Bone marrow (tissue), 2 donors: ENCODE measurements at places on chromosomes 3 and 15.
A peak's percentile ranks its signal among the peaks of the same experiment; 100 is the strongest.

DNA sequence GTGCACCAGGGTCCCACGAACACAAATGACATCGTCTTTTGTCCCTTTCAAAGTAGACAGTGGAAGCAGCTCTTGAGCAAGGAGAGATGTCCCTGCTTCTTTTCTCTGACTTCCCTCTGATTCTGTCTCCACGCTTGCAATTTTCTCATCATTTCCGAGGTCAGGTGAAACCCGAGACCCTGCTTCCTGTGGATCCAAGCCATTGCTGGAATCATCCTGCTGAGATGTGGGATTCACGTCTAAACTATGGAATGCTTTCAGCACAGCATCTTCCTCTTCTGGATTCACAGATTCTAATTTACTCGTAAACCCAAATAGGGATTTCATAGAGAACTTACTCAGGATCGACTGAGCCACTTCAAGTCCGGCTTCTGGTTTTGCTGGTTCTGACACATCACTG, 127.1 kb downstream of the FMN1 start:
- DNase-seq = no peak

DNA sequence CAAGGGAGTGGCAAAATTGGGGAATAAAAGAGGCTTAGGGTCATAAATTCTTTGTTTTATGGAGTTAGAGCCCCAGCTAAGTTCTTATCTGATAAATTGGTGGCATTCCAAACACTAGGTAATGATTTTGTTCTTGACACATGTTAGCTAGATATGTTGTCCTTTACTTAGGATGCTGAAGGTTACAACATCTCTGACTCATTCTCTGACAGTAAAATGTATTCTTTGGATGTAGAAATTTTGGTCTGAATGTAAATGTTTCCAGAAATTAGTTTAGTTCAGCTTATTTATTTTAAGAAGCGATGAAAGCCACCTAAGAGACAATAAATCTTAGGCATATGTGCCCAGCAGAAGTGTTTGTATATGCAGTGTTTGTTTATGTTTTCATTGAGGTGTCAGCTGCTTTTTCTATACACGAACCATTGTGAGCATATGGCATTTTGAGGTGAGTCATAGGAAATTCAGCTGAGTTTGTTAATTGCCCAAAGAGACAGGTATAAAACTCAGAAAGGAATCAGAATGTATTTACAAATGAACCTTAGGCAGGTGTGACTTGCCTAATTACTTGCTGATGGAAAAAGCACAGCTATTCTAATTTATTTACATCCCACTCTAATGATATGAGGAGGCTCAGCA, 247.7 kb downstream of the AGBL1 start:
- DNase-seq = no peak

- no peak for DNase-seq
These were observed 326.4 kb upstream of the WNT5A start for GRCh38 chr3:55813268-55814097.

DNA sequence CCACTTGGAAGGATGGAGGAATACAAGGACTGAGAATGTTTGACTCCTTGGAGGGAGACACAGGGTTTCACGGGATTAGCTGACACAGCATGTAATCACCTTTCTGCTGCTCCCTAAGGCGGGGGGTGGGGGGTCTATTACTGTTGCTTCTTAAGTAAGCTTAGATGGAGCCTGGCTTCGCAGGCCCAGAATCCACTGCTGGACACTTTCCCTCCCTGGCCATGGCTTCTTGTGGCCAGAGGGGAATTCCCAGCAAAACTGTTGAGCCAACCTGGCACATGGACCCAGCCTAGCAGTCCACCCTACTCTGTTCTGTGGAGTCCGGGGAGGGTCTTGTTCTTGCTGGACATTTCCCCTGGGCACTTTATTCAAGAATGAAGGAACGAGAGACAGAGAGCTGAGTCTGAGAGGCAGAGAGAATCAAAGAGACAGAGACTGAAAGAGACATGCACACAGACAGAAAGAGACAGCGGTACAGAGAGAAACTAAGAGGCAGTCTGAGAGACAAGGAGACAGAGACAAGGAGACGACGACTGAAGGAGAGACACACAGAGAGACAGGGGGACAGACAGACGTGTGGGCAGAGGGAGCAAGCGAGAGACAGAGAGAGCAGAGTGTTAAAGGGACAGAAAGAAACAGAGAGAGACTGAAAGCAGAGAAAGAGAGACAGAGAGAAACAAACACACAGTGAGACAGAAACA, 55.6 kb upstream of the DLG1 start:
- DNase-seq = no peak

DNA sequence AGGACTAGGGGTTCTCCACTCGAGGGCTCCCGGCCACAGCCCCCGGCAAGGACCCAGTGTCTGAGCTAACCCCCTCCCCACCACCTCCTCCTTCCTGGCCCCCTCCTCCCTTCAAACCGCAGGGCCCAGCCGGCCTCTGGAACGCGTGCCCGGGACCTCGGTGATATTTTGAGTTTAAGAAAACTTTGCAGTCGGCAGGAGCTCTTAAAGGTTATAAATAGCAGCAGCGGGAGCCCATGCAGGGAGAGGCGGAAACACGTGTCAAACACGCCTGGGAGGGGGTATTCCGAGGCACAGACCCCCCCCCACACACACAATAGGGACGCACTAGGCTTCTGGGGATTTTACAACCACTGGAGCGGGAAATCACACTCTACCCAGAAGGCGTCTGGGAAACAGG, 3.1 kb upstream of the PTH1R start:
- DNase-seq = no peak

- no peak for DNase-seq
These were observed 164.5 kb downstream of the WNT7A start for GRCh38 chr3:13715167-13715954.

GRCh38 chr15:49038382-49038781, 7.9 kb downstream of the SECISBP2L start:
- no peak for DNase-seq

DNA sequence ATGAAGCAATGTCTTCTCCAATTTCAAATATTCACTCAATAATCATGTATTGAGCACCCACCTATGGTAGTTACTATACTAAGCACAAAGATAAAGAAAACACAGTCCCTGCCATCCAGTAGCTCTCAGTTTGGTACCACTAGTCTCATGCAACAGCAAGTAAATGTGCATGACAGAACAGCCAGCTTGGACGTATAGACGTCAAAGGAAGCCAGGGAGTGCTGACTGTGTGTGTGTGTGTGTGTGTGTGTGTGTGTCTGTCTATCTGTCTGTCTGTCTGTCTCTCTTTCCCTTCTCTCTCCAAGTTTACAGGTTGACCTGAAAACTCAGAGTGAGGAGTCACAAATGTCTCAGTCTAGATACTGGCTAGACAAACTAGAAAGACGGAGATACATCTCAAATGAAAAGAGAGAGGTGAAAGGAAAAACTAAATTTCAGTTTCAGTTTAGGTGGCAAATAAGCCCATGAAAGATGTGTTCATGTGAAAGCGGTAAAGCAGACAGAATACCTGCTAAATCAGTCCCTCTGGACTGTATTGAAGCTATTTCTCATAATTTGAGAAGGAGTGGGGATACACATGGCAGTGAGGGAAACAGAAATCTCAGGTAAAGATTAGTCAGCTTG, 141.1 kb upstream of the PTPRG start:
- DNase-seq = no peak

GRCh38 chr3:21705769-21706168, 45.2 kb downstream of the ZNF385D start:
- DNase-seq = no peak

DNA sequence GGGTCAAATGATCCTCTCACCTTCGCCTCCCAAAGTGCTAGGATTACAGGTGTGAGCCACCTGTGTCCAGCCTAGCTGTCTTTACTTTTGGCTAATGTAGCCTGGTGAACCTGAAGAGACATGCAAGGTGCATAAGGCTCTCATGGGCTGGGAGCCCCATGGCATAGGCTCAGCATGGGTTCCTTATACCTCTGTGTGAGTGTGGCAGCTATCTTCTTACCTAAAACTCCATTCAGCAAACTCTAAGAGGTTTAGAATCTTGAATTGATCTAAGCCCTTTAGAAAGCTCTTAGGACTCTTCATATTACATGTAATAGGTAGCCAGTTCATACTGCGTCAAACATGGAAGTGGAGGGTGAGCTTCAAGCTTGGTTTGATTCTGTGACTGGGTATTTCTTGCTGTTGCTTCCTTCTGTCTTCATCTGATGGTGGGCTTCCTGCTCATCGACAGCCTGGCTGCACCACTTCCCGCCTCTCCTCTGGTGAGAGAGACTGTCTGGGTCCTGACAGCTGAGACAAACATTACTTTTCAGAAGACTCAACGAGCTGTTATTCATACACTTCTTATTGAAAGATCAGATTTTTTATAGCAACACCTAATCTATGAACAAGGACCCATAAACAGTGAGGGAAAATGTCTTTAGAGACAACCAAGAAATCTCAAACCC, 19.2 kb upstream of the TKT start:
- DNase-seq = peak; percentile 74

GRCh38 chr15:83446417-83446816, 724 bp upstream of the SH3GL3 start:
- DNase-seq = no peak

GRCh38 chr3:166274351-166275023, 437.3 kb upstream of the BCHE start:
- no peak for DNase-seq

GRCh38 chr3:157233923-157234322, 74.0 kb upstream of the CCNL1 start:
- DNase-seq = no peak

DNA sequence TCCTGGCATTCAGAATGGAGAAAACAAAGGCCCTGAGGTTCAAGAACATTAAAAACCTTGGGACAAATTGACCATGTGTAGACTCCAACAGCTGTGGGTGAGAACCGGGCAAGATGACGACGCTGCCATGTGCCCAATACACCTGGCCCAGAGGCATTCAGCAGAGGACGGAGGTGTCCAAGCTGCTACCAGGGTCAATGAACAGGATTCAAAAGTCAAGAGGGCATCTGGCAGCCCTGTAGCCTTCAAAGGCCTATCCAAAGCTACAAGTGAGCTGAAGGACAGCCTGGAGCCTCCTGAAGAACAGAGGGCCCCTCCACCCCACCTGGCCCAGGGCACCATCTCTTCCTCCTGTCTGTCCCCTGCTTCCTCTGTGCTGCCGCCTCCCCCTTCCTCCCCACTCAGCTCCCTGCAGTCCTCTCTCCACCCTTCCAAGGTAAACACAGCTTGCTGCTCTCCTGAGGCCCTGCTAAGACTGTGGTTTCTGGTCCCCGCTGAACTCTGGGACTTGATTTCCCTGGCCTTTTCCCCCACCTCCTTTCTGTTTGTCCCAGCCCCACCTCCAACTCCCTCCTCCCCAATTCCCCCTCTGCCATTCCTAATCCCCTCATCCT, 57.5 kb downstream of the HMCES start:
- no peak for DNase-seq

DNA sequence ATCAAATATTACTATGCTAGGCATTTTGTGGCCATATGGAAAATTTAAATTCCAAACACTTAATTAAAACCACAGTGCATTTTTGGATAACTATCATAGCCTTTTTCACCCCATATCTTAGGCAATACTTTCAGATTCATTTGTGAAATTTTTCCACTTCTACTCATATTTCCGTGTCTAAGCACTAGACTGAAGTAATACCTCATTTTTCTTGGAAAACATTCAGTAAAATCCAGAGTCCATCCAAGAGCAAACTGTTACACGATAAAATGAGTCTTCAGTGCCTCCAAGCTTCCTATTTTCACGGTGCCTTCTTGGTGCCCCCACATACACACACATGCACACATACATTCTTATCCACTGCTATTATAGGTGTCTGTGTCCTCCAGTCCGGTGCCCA, 845.9 kb downstream of the TBL1XR1 start:
- DNase-seq = no peak

DNA sequence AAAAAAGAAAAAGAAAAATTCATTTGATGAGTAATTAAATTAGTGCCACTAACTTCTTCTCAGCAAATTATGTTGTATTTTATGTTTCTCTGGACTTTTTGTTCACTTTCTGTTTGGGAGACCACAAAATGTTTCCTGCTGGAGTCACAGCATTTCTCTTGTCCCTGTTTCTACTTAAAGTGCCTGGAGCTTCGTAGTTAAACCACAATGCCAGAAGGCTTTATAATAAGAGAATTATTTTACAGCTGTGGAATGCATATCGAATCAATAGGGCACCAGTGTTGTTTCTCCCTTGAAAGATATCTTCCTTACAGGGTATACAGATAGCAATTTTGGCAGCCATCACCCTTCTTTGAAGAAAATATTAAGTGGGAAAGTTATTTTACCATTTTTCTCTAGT, 3.2 kb downstream of the DTWD1 start:
- peak; percentile 51 for DNase-seq

GRCh38 chr3:141618103-141618910, 119.8 kb upstream of the RNF7 start:
- DNase-seq = no peak

DNA sequence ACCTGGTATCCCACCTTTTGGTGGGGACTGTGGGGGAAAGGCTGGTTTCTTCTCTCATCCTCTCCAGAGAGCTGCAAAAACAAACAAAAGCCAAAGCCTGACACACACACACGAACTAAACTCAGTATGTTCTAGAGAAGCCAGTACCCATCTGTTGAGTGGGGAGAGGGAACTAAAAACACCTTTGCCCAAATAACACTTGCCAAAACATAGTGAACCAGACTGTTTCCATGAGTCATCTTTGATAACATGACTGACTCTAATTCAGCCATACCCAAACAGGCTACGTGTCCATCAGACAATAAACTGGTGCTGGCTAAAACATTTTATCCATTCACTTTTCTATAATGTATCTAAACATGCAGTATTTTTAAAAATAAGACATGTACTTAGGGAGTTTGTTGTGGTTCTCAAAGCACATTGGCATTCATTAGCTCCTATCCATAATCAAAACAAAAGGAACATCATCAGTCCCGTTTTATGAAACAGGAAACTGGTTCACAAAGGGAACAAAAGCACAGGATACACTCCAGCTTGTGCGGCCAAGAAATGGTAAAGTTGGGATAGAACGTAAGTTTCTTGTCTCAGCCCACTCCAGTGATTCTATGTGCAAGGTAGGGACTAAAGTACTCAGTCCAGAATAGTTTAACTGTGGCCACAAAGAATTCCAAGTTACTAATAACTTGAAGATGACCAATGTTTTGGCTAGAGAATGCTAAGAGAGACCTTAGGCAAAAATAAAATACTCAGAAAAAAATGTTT, 16.1 kb downstream of the LYSMD2 start:
- DNase-seq = no peak

- DNase-seq = no peak
These were observed 690 bp downstream of the TP53BP1 start for GRCh38 chr15:43492266-43492665.

GRCh38 chr15:49650676-49651075, 29.8 kb downstream of the DTWD1 start:
- no peak for DNase-seq

GRCh38 chr3:5047764-5048419, 68.7 kb downstream of the BHLHE40 start:
- no peak for DNase-seq
